Retinal pigment epithelial cell (primary cell): ENCODE measurements at places on chromosomes 13 and 19.

GRCh38 chr19:19420570-19421298, 15.3 kb downstream of the GATAD2A start:
- DNase-seq: no peak

- DNase-seq: no peak
These were observed 767 bp upstream of the GADD45B start for GRCh38 chr19:2475018-2475701.

DNA sequence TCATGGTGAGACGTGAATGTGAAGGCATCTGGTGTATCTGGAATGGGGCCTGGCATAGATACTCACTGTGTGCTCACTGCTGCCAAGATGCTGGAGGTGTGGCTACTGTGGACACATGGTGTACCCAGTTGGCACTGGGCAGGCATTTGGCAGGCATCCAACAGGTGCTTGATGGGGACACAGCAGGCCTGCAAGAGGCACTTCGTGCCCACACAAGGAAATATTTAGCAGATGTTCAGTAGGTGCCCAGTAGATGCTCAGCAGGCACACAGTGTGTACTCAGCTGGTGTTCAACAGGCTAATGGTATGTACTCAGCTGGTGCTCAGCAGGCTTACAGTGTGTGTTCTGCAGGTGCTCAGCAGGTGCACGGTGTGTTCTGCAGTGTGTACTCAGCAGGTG, 14.2 kb downstream of the CRTC1 start:
- DNase-seq: no peak

- no peak for DNase-seq
These were observed 394.2 kb downstream of the ITGBL1 start for GRCh38 chr13:101846701-101847100.

GRCh38 chr13:76953968-76954367, 5.7 kb downstream of the ACOD1 start:
- no peak for DNase-seq

GRCh38 chr13:98947925-98948324, 29.9 kb downstream of the DOCK9 start:
- DNase-seq: no peak

DNA sequence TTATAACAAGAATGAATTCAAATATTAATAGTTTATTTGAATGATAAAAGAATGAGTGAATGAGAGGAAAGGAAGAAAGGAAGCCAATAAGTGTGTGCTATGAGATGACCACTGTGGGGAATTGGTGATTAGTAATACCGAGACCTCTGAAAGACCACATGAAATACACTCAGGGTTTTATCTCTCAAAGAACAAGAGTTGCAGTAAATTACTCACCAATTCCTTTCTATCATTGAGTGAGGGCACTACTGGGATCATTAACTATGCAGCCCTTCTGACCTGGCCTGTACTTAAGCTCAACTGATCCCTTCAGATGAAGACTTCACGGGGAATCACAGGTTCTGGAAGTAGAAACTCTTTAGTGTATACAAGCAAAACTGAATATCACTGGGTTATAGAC, 1636.1 kb downstream of the SLITRK5 start:
- no peak for DNase-seq

GRCh38 chr19:33737681-33738371, 58.8 kb upstream of the KCTD15 start:
- DNase-seq: no peak

GRCh38 chr19:39970675-39971379, at the start of gene PSMC4:
PSMC4 (plus strand) TSS chr19:39971165; CDS start chr19:39971203, 38 bp downstream.
- DNase-seq: peak; percentile 98

DNA sequence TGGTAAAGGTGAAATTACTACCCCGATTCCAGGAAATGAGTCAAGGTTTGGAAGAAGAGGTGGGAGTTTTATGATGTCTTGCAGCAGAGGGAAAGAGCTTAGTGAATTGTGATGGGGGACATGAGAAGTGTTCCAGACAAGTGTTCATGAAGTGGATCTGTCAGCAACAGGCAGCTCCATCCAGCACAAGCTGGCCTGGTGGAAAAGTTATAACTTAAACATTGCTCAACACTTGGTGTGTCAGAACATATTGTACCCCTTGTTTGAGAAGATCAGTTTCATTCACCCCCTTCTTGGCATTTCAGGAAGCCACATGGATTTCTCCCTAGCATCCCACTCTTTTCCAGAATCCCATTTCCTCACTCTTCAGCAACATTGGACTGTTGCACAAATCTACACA, 222.0 kb downstream of the B3GLCT start:
- no peak for DNase-seq

- DNase-seq: no peak
These were observed 71.2 kb downstream of the WASF3 start for GRCh38 chr13:26628706-26629105.

GRCh38 chr13:36862722-36863121, 43.7 kb downstream of the RFXAP start:
- DNase-seq: no peak

DNA sequence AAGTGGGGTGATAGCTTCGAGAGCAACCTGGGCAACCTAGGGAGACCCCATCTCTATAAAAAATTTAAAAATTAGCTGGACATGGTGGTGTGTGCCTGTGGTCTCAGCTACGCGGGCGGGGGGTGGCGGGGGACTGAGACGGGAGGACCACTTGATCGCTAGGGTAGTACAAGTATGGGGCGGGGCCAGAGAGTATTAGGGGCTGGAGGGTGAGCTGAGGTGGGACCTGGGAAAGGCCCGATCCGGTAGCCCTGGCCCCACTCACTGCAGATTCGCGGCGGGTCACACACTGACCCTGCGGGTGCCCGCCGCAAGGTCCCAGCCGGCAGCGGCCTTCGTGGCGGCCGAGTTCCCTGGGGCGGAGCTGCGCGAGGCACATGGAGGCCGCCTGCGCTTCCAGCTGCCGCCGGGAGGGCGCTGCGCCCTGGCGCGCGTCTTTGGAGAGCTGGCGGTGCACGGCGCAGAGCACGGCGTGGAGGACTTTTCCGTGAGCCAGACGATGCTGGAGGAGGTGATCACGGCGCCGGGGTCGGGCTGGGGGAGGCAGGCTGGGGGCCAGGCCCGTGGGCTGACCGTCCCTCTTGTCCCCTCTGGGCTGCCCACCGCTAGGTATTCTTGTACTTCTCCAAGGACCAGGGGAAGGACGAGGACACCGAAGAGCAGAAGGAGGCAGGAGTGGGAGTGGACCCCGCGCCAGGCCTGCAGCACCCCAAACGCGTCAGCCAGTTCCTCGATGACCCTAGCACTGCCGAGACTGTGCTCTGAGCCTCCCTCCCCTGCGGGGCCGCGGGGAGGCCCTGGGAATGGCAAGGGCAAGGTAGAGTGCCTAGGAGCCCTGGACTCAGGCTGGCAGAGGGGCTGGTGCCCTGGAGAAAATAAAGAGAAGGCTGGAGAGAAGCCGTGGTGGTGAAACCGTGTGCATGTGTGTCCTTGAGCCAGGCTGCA, 2.0 kb upstream of the ARHGAP45 start:
- no peak for DNase-seq

GRCh38 chr19:48489608-48490216, 20.5 kb downstream of the CYTH2 start:
- no peak for DNase-seq

DNA sequence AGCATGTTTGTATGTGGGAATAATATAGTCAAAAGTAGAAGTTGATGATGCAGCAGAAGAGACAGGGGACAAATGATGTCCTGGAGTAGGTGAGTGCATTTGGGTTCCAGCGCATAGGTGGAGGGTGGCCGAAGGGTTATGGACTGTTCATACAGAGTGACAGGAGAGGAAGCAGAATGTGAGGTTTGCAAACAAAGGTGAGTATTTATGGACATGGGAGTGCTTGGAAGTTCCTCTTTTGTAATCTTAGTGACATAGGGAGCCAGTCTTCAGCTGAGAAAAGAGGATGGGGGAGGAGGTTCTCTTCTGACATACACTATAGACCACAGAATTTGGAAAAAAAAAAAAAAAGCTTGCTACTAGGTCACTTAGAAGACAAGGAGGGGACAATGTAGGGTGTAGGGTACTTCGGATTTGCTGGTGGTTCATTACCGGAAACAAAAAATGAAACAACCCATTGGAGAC, 331.6 kb downstream of the DLEU7 start:
- DNase-seq: no peak

GRCh38 chr13:52395704-52396103, 10.3 kb downstream of the THSD1 start:
- no peak for DNase-seq
